ENCODE measurements at places on chromosomes 2 and 18.

GRCh38 chr2:69203166-69203985 lies 183.7 kb downstream of the GFPT1 start:
- no peak for DNase-seq

DNA sequence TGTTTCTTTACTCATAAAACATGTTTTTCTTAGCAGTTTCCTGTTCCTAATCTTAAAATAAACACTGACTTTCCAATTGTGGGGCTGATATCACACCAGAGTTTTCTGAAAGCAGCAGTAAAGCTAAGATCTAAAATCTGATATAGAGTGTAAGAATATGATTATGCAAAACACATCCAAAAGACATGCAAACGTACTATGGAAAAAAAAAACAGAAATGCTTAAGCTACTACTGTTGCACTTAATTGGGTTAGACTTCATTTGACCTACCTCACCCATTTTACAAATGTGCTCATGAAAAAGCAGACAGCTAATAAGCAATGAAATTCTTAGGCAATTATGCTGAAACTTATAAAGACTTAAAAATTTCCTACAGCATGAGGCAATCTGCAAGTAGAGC lies 10.5 kb downstream of the CYTIP start:
- DNase-seq = no peak

DNA sequence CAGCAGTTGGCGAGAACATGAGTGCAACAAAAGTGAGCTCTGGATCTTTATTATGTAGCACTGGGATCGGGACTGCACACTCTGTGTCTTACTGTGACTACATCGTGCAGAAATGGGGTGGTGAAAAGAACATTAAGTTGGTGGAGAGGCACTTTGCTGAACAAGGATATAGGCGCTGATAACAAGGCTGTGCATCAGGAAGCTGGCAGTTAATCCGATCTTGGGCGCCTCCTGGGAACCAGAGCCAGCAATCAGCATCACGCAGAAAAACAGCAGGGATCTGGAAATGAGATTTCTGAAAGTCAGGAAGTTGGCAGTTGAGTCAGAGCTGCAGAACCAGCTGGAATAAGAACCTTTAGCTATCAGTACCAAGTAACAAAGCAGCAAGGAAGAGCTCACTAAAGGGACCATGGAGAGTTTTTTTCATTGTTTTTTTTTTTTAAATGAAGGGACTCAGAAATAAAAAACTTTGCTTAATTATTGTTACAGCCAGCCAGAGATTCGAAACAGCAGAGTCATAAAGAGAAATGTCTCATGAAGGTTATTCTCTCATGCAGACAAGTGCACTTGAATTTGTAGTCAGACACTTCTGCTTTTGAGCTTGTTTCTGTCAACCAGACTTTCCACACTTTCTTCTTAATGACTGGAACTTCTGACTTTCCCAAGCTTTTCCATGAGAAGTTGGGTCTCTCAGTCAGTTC lies 22.8 kb upstream of the MYO3B start:
- no peak for DNase-seq

- DNase-seq = no peak
Measured at GRCh38 chr2:173664513-173664910, 300.7 kb downstream of the SP3 start.

DNA sequence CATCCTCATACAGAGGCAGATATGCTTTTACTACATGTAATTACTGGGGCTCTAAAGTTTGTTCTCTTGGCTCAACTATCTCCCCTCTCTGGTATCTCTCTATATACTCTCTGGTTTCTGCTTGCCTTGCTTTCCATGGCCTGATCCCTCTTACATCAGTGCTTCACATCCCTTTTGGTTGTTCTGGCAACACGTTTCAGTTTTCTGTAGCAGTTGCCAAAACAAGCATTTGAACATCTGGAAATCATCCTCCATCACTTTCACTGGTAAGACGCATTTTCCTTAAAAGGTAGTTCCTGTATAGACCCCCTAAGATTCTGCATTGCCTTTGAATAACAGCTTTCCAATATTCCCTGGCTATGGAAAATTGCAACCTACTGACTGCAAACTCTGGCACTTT lies 25.9 kb downstream of the COL5A2 start:
- DNase-seq = no peak

DNA sequence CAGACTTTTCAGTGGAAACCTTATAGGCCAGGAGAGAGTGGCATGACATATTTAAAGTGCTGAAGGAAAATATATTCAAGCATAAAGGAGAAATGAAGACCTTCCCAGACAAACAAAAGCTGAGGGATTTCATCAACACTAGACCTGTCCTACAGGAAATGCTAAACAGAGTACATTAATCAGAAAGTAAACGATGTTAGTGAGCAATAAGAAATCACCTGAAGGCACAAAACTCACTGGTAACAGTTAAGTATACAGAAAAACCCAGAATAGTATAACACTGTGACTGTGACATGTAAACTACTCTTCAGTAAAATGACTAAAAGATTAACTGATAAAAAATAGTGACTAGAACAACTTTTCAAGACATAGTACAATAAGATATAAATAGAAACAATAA lies 87.4 kb downstream of the ATP8B1 start:
- no peak for DNase-seq

- no peak for DNase-seq
Measured at GRCh38 chr2:27728081-27728858, 43.2 kb upstream of the MRPL33 start.

- DNase-seq = peak; percentile 61
Measured at GRCh38 chr18:58863539-58864145, 1.0 kb upstream of the ZNF532 start.

DNA sequence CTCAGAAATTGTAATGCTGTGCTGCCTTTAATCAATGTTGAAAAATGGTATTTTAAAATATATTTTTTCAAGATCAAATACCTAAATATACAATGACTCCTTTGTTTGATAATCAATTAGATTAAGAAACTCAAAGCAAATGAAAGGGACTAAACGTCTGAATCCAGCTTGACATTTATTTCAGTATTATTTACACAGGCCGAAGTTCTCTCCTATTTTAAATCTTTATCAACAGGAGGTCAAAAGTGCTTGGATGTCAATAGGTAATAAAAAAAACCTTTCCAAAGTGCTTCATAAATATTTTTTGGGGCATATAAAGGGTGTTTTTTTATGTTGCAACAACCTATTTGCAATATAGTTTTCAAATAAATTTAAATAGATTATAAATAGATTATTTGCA lies 1201.7 kb upstream of the SLC39A10 start:
- DNase-seq = no peak

GRCh38 chr2:224569654-224570053 lies 15.5 kb downstream of the CUL3 start:
- DNase-seq = no peak

Data from activated B cell treated with CpG ODN at 0.5 μM for 24 hours (primary cell).